ENCODE measurements at places on chromosomes 13 and 19.

DNA sequence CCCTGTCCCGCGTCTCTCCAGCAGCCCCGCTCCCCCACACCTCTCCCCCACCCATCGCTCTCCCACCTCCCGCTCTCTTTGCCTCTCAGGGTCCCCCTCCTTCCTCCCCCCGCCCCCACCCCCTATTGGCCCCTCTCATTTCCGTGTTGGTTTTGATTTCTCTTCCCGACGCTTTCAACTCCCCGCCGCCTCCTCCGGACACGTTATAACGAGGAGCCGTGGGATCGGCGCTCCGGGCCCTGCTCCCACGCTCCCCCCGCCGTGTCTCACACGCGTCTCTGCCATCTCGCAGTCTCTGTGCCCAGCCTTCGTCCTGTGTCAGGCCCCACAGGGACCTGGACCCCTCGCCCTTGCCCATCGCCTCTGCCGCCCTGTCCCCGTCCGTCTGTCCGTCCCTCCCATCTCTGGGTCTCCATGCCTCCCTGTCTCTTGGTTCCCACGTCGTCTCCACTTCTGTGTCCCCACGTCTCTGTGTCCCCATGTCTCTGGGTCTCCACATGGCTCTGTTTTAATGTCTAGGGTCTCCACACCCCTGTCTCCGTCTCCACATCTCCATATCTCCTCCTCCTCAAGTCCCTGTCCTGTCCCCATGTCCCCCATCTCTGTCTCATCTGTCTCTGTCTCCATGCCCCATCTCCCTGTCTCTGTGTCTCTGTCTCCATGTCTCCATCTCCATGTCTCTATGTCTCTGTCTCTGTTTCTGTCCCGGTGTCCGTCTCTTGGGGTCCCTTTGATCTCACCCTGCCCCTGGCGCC is 13.1 kb downstream of the ERFL start:
- peak; percentile 48 for DNase-seq

DNA sequence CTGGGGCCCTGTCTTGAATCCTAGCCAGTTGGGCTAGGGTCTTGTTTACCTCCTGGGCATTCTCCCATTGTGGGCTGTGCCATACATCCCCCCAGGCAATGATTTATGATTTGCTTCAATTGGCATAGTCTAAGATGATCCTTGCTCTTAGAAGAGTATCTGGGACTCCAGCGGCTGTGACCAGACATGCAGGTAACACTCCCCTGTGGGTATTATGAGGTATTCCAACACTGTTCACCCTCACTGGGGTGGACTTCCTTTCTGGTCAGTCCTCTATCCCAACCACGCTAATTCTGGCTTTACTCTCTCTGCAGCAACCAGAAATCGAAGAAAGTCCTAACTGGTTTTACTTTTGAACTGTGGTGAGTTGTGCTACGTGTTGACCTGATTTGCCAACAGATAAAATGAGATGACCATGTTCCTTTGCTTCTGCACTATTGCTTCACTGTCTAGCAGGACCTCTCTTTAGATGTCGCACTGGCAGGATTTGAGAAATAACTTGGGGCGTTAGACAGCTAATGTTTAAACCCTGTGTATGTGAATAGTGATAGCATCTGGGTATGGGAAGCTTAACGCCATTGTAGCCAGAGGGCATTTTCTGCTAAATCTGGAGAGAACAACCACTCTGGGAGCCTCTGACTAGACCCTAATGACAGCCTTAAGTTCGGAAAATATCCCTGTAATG is 6.7 kb upstream of the LRCH1 start:
- no peak for DNase-seq

DNA sequence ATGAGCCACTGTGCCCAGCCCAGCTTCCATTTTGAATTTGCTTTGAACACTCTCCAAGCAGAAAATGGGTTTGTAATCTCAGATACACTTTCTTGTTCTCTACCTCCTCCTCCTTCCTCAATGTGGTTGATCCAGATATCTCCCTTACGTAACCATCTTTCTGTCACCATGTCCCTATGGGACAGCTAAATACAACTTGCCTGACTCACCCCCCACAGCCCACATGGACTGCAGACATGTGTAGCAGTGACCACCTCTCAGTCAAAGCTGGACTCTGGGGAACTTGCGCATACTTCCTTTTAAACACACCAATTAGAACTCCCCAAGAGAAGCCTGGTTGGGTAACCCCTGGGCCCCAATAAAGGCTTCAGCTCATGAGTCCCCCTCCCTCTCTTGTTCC is 10.8 kb upstream of the ZNF799 start:
- no peak for DNase-seq

DNA sequence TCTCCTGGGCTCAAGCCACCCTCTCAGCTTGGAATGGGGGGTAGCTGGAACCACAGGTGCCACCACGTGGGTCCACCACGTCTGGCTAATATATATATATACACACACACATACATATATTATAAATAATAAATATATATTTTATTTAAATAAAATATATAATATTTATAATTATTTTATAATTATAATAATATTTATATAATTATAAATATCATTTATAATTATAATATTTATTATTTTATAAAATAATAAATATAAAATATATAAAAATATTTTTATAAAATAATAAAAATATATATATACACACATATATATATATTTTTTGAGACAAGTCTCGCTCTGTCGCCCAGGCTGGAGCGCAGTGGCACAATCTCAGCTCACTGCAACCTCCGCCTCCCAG is 2.4 kb downstream of the ELANE start:
- no peak for DNase-seq

GRCh38 chr13:99542788-99543406 is 41.6 kb downstream of the TM9SF2 start:
- peak; percentile 93 for DNase-seq

GRCh38 chr13:99990126-99990977 is 8.8 kb downstream of the ZIC2 start:
- peak; percentile 37 for DNase-seq

- DNase-seq, result no peak
Measured at GRCh38 chr13:110413016-110413675, 106.1 kb downstream of the COL4A2 start.

- DNase-seq, result no peak
Measured at GRCh38 chr13:46629811-46630413, 76.9 kb downstream of the LRCH1 start.

- no peak for DNase-seq
Measured at GRCh38 chr13:100483841-100484381, 104.7 kb downstream of the GGACT start.

DNA sequence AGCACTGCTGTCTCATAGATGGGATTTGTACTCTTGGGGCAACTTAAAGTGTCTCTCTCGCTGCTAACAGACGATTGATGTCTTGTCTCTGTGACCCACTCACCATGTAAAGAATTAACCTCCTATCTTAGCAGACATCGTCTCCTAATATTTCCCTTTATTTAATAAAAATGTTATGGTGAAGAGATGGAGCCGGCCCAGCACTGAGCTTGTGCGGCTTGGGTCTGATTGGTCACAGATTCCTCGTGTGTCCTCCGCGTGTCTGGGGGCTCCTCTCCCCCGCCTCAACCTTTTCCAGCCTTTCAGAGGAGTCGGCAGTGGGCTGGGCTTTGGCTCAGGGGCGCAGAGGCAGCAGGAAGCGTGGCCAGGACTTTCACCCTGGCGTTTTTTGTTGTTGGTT is 13.2 kb upstream of the CRTC1 start:
- DNase-seq, result no peak

DNA sequence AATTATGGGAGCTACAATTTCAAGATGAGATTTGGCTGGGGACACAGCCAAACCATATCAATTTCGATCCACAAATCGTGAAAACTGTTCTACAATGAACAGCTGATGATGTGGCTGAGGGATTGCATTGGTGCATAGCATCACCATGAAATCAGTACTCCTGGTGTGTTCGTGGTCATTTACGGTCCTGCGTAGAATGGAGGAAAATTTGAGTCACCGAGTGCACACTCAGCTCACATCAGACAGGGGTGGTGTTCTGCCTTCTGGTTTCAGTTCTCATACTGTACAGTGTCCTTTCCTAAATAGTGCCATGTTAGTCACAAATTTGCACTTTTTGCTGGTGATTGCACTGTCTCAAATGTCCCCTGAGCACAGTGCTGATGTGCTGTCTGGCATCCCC is 39.2 kb downstream of the MYH14 start:
- DNase-seq, result no peak

Data from B cell (primary cell).